ENCODE measurements at places on chromosomes 6 and 20.

DNA sequence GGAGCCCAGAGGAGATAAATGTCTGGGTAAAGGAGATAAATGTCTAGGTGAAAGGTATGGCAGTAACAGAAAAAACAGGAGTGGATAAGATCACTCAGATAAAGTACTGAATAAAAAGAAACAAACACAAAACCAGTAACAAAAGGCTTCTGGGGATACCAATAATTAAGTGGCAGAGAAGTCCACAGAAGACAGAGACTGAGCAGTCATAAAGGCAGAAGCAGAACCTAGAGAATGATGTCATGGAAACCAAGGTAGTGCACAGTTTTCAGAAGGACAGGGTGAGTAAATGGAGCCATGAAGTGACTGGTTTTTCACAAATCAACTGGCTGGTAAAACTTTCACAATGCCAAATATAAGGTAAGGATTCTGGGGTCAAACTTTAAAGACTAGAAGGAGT lies 80.9 kb upstream of the PLN start:
- no peak for DNase-seq

- no peak for DNase-seq
Observed at GRCh38 chr6:97427648-97428047, 144.6 kb upstream of the MMS22L start.

DNA sequence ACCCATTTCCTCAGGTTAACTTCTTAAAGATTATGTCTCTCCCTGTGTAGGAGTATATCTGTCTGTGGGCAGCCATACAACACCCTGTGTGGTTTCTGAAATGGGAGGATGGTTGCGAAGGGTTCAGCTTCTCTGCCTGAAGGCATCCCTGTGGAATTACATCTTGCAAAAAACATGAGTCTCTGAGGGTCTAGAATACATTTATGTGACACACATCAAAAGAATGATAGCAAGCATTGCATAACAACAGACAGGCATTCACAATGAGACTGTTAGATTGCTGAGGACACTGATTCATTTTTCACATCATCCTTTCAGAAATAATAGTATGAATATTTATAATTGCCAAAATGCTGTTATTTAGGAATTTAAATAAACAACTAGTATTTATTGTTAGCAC lies 670.9 kb downstream of the HTR1B start:
- DNase-seq, result no peak

DNA sequence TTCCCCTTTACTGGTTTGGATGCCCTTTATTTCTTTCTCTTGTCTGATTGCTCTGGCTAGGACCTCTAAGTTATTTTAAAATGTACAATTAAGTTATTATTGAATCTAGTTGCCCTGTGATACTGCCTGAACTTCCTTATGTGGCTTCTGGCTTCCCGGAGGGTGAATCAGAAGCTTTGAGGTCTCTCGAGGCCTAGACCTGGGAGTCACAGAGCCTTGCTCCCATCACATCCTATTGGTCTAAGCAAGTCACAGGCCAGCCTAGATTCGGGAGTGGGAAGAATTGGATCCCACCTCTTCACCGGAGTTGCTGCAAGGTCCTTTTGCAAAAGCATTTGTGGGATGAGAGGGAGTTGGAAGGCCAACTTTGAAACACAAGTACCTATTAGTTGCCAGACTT lies 15.2 kb downstream of the BCAS4 start:
- no peak for DNase-seq

DNA sequence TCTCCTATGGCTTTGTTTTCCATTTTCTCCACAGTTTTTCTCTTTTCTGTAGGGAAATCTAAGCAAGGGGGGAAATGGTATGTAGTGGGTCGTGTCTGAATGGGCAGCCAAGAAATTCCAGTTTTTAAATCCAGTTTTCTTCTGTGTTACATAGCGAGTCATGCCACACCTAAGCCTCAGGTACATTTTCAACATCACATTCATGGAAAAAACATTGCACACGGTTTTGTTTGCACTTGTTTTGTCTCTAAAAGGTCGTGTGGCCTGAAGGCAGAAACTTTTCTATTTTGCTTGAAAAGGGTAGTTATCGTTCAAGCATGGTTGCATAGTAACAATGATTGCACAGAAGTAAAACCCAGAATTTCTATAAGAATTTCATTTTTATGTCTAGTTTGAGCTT lies 70.5 kb downstream of the MOXD1 start:
- no peak for DNase-seq

- DNase-seq, result no peak
Observed at GRCh38 chr6:56864171-56864616, 90.7 kb upstream of the BEND6 start.

DNA sequence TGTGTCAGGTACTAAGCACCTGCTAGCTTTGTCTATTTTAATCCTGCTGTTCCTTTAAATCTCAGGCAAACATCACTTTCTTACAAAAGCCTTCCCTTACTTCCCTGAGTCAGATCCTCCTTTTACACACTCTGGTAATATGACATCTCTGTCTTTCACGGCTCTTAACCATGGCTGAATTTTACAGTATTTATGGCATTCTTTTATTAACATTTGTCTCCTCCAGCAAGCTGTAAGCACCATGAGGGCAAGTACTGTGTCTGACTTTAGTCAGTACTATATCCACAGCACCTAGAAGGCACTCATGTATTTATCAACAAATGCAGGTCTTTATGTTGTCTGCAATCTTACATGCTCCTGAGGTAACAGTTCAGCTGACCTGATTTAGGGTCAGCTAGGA lies 33.7 kb upstream of the HBS1L start:
- peak; percentile 39 for DNase-seq

- DNase-seq, result no peak
Observed at GRCh38 chr6:47651505-47651944, 46.9 kb upstream of the ADGRF4 start.

DNA sequence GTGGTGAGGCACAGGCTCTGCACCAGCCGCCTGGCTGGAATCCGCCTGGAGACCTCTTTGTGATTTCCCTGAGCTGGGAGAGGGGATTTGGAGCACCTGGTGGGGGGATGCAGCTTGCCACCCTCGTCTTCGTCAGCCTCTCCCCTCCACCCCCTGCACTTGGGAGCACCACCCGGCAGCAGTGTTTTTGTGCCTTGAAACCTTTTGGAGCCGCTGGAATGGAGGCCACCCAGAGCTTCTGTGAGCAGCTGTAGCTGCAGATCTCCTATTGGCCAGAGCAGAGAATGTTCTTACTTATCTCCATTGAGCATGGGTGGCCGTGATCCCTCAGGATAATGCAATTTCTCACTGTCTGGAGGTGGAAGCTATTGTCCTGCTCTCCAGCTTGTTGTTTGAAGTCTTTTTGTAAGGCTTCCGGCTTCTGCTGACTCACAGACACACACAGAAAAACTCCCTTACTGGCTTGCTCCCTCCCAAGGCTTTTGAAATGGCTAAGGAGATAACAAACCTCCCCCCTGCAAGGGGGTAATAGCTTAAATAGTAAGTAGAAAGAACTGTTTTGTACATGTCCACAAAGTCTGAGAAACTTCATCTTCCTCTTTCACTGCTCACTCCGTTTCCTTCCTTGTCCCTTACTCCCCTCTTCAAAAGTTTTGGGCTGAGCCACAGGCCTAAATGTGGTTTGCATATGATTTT lies 271.2 kb downstream of the PRL start:
- DNase-seq, result peak; percentile 85

DNA sequence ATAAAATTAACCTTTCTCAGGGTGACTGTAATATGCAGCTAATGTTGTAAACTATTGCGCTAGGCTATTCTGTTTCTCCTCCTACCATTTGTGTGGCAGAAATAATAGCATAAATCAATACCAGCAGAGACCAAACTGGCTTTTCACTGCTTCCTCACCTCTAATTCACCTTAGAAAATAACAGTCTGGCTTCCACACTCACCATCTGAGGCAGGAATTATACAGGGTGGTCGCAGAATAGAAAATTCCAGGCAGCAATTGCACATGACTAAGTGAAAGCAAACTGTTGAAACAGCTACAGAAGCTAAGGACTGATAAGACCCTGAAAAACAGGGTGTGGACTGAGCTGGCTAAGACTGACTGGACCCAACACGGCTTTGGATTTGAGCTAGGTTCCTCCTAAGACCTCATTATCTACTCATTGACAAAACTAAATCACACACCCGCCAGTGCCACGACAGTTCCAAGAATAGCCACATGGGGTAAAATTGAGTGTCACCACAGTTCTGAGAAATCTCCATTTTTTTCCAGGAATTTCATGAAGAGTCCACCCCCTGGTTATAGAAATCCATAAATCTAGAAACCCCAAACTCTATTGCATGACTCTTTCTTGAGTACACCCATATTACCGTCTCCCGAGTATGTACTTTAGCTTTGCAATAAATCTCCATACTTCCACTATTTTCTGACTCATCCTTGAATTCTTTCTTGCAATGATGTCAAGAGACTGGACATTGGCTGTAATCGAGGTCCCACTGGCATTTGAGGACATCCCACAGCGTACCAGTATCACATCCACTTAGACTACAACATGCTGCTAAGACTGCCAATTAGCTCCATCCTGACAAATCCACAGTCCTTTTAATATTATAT lies 60.9 kb upstream of the KCNQ5 start:
- DNase-seq, result peak; percentile 95

GRCh38 chr20:61800359-61801064 lies 265.2 kb downstream of the TAF4 start:
- DNase-seq, result no peak

DNA sequence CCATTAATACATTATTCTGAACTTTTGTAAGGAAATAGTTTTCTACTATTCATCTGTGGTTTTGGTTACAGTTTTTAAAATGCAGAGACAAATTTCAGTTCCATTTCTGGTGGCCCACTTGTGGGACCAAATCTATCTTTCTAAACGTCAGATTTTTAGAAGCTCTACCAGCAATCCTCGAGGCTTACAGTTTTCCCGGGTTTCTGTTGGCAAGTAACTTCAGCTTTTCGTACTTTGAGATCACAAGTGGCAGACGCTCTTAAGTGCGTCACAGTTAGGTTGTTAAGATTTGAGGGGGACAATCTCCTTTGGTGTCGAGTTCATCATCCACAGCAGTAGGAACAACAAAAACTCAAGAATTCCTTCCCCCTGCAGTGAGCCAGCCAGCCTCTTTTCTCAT lies 60.0 kb downstream of the JARID2 start:
- DNase-seq, result no peak

- DNase-seq, result no peak
Observed at GRCh38 chr20:37827605-37828004, 75.3 kb upstream of the VSTM2L start.

DNA sequence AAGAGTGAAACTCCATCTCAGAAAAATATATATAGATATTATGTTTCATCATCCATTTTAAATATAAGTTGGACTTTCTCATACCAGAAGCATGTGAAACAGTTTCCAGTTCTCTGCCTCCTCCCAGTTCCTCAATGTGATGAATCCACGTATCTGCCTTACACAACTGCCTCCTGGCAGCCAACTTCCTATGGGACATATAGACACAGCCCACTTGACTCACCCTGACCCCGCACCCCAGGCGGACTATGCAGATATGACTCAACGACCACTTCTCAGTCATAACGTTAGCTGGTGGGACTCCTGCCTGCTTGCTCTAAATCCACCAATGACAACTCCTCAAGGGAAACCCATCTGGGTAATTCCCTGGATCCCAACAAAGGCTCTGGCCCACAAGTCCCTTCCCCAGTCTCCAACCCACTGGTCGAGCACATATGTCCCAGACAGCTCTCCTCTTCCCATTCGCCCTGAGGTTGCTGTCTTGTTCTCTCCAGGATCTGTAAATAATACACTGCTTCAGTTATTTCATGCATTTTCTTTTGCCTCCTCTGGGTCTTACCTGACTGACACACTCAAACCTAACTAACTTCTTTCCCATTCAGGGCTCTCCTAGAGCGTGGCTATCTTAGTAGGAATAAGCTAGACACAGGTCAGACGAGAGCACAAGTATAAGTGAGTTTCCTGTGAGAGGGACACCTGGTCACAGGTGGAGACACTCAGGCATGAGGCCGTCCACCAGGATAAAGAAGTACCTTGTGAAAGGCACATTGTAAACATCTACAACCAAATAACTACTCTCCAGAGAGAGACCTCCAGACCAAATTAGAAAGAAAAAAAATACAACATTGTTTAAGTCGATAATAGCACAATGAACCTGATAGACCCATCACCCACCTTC lies 548.5 kb downstream of the CD83 start:
- no peak for DNase-seq

DNA sequence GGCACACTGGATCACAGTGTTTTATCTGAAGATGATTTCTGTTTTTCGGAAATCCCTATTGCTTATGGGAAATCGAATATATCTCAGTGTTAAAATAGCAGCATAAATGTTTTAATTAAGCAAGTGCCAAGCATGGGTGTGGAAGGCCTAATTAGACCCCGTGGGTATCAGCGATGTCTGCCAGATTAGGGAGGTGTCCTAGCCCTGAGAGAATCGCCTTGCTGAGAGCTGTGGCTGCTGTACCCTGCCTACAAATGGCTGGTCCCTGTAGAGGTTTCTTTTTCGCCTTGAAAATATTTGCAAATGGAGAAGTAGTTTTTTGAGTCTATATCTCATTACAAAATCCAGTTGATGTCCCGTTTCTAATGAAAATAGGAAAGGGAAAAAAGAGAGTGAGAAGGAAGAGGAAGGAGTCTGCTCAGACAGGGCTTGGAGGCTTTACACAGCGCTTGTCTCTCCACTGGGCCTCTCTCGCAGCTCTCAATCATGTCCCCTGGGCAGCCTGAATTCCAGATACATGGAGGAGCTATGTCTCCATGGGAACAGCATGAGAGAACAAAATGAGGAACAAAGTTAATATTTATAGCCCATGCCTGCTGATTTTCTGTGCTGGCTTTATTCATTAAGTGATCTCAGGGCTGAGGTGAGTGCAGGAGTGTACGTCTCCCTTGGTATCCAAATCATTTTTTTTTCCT lies 35.2 kb upstream of the BCLAF1 start:
- DNase-seq, result peak; percentile 12

GRCh38 chr6:160962835-160963623 lies 28.5 kb upstream of the MAP3K4 start:
- DNase-seq, result no peak

DNA sequence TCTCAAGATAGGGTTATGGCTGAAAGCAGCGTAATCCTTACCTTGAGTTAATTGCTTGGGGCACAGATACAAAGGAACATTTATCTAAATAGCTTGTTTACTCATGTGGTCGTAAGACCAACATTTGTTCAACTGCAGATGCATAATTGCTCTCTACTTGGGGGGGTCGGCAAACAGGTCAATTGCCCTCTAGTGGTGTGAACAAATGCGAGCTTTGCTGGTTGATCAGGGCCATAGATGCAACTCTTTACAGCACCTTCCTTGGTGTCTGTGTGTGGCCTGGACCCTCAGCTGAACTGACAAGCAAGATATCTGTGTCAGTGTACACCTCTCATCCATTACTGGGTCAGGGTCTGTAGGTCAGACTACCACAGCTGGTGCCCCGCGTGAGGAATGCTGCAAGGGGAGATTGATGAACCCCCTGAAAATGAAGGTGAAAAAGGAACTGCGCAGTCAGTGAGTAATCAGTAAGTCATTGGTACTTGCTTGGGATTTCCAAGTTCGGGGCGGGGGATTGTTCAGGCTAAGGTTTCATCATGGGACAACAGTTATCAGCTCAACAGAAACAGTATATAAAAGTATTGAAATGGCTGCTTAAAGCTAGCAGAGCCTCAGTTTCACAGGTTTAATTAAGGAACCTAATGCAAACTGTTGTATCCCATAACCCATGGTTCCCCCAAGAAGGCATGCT lies 24.0 kb downstream of the HLA-DPA1 start:
- DNase-seq, result peak; percentile 11

Data from hematopoietic multipotent progenitor cell treated with erythropoietin and hydrocortisone succinate and interleukin-3 and kit ligand, for 6 days (in vitro differentiated cells).